ENCODE measurements at places on chromosomes 7 and 10.

DNA sequence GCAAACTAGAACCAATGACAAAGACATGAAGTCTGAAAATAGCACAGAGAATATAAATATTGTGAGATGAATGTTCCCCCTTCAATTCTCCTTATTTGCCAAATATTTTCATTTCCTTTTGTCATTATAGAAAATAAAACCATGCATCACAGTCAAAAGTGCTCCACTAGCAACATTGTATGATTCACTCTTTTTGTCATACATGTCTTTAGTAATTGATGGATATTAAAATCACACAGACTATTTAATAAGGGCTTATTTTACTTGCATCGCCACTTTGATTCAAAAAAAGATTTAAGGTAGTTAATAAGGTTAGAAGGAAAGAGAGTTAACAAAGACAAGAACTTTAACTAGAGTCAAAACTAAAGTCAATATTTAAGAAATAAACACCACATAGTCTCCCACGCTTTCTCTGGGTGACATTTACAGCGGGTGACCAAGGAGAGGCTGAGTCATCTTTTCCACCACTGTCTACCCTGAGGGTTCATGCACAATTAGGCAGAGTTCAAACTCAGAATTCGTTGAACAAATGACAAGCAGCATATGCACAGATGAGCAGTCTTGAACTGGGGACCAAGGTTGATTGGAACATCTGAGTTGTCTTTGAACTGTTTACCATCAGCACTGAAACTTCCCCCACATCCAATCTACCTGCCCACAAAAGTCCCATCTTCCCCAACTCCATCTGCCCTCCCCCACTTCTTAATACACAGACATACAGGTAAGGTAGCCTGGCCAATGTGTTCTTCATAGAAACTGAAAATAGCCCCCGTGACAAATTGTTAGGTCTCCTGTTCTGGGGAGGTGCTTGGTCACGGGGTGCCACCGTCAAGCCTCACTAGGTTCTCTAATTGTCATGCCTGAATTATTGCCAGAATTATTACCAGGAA lies 42.5 kb downstream of the C7orf25 start:
- DNase-seq: no peak

GRCh38 chr7:76280408-76280807 lies 22.1 kb upstream of the HSPB1 start:
- DNase-seq: no peak

GRCh38 chr7:40822861-40823260 lies 688.1 kb downstream of the SUGCT start:
- DNase-seq: no peak

DNA sequence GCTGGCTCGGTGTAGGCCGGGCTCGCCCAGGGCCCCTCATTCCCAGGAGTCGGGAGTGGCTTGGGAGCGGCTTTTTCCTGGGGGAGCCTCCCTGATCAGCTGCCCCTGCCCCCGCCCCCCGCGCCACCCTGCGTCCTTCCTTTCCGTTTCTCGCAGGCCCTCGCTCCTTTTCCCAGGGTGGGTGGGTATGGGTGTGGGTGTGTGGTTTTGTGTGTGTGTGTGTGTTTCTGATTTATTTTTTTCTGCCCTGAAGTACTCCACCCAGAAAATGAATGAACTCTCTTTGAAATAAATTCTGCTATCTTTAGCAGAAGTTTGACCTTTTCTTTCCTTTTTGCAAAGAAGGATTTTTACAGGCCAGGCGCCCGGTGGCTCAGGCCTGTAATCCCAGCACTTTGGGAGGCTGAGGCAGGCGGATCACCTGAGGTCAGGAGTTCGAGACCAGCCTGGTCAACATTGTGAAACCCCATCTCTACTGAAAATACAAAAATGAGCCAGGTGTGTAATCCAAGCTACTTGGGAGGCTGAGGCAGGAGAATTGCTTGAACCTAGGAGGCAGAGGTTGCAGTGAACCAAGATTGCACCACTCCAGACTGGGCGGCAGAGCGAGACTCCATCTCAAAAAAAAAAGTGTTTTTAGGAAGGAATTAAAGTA lies 30.0 kb upstream of the AP5Z1 start:
- DNase-seq: no peak

DNA sequence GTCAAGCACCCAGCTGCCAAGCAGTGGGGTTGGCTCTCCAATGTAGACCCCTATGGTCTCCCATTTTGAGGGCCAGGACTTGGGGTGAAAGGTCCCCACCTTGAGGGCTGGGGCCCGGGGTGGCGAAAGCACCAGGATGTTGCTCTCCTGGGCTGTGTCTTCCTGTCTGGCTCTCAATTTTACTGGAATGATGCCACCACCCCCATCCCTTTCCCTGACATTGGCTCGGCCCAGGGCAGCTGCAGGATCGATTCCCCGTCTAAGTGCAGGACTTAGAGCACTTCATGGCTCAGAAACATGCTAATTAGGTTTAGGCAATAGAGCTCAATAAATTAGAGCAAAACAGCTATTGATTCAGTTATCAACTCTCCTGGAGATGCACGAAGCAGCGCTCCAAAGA lies 27.0 kb upstream of the HSPA12A start:
- DNase-seq: no peak
